ENCODE measurements at places on chromosomes 7 and 10. TPM values are rescaled to one million over a fixed set of nuclear protein-coding genes. Genes with fewer than 3 reads are reported as not detected.
A peak's percentile ranks its signal among the peaks of the same experiment; 100 is the strongest.

The CCL24 gene
- 4.1 TPM for total RNA-seq

The SKIDA1 gene
- 0.95 TPM for total RNA-seq

The LBX1 gene
- not detected for total RNA-seq

GRCh38 chr7:66348531-66348930 is 143.4 kb downstream of the TPST1 start:
- DNase-seq = no peak
- H3K36me3 ChIP-seq = no peaks in the 10 kb centered on the region
- peaks cover 22% of the 10 kb centered on the region for H3K4me1 ChIP-seq
- no peak overlapping the region for H3K4me3 ChIP-seq
- no peaks in the 10 kb centered on the region for H3K27me3 ChIP-seq

GRCh38 chr10:99685597-99685967 is 26.3 kb downstream of the ENTPD7 start:
- H3K36me3 ChIP-seq = peaks cover 22% of the 10 kb centered on the region
- no peaks in the 10 kb centered on the region for H3K27me3 ChIP-seq
- H3K27ac ChIP-seq = no peak overlapping the region

DNA sequence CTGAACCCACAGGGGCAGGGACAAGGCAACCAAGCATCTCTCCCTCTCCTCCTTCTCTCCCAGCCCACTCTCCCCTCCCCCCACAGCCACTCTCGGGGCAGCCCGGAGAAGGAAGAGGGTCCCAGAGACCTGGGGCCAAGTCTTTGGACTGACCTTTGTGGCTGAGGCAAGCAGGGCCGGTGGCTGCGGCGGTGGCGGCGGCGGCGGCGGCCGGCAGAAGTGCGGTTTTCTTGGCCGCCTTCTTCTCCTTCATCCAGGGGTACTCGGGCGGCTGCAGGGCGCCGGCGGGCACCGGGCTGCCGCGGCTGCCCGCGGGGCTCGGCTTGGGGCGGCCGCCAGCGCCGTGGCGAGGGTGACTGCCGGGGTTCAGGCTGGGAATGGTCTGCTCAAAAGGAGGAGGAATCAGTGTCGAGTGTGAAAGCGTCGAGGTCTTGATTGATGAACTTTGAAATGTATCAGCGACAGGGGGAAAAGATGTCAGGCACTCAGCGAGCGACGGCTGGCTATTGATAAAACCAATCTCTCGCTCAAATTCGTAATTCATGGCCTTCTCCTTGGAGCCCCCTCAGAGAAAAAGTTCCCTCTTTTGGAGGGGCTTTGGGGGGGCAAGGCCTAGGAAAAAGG is 414 bp downstream of the HOXA2 start:
- DNase-seq = no peak
- H3K27ac ChIP-seq = peak overlapping the region; percentile 94
- peak overlapping the region; percentile 58 for H3K4me3 ChIP-seq
- H3K4me1 ChIP-seq = peaks cover 57% of the 10 kb centered on the region
- H3K36me3 ChIP-seq = peaks cover 18% of the 10 kb centered on the region

DNA sequence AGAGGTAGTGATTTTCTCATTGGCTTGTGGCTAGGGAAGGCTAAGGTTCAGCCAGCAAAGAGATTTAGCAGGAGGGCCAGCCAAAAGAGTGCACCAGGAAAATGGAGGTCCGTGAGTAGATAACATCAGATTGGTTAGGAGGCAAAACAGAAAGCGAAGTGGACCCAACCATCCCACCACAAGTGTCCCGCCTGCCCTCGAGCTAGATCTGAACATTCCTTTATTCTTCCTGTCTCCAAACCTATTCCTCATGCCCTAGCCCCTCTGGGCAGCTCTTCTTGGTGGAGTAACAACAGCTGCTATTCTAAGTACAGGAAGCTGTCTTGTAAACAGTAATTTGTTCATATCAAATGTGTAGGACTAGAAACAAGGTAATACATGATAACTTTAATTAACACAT is 85.7 kb upstream of the BET1 start:
- H3K4me1 ChIP-seq = peaks cover 17% of the 10 kb centered on the region
- no peak overlapping the region for H3K4me3 ChIP-seq
- no peak for DNase-seq
- H3K36me3 ChIP-seq = no peaks in the 10 kb centered on the region

DNA sequence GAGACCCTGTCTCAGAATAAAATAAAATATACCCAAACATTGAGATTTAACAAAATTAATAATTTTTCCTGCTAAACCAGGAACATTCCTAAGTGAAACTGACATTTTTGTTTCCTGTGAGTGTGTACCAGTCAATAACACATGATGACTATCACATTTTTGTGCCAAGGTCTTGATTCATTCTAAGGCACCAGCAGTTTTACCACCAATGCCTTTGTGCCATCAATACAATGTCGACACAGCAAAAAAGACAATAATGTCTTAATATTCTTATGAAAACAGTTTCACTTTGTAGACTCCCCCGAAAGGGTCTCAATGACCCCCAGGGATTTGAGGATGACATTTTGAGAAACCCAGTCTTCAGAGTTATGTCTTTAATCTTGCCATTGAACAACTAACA is 7.2 kb upstream of the CADPS2 start:
- no peak for DNase-seq
- no peaks in the 10 kb centered on the region for H3K27me3 ChIP-seq
- no peaks in the 10 kb centered on the region for H3K36me3 ChIP-seq
- no peak overlapping the region for H3K4me3 ChIP-seq
- no peak overlapping the region for H3K27ac ChIP-seq

GRCh38 chr7:50714857-50715256 is 67.8 kb downstream of the GRB10 start:
- H3K27me3 ChIP-seq = no peaks in the 10 kb centered on the region
- H3K4me1 ChIP-seq = peaks cover 45% of the 10 kb centered on the region
- H3K36me3 ChIP-seq = no peaks in the 10 kb centered on the region
- no peak for DNase-seq

DNA sequence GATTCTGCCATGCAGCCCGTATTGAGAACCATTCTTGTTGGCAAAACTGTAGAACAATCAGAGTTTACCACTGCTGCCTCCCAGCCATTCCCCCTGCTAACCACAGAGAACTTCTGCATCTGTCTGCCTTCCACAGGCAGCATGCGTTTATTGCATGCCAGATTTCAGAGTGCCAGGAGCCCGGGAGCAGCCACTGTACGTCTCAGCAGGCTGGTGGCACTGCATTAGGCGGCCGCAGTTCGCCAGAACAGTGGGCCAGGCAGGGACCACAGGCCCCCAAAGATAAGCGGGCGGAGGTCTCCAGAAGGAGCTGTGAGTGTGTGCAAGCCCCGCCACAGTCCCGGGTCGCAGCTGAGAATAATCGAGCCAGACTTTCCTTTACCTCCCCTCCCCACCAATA is 31.8 kb downstream of the ZNF467 start:
- DNase-seq = peak; percentile 39
- no peaks in the 10 kb centered on the region for H3K36me3 ChIP-seq
- peaks cover 12% of the 10 kb centered on the region for H3K4me1 ChIP-seq
- peak overlapping the region; percentile 41 for H3K4me3 ChIP-seq
- no peak overlapping the region for H3K27ac ChIP-seq
